ENCODE measurements at places on chromosomes 2 and 18.

DNA sequence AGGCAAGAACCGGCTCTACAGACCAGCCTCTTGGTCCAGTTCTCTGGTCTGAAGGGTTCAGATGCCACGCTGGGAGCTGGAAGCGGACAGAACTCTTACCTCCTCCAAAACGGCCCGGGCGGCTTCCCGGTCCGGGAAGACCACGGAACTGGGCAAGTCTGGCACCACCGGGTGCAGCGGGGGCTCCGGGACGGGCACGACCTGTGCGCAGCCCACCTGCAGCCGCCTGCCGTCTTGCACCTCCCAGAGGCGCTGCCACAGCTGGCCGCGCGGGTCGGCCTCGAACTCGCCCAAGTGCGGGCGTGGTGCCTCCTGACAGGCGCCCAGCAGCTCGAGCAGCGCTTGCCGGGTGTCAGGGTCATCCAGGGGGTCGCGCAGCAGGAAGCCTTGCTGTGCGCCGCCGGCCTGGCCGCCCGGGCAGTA, 773 bp downstream of the CMPK2 start:
- no peak for DNase-seq

- DNase-seq: no peak
Observed at GRCh38 chr18:58392324-58393000, 236.4 kb downstream of the ALPK2 start.

DNA sequence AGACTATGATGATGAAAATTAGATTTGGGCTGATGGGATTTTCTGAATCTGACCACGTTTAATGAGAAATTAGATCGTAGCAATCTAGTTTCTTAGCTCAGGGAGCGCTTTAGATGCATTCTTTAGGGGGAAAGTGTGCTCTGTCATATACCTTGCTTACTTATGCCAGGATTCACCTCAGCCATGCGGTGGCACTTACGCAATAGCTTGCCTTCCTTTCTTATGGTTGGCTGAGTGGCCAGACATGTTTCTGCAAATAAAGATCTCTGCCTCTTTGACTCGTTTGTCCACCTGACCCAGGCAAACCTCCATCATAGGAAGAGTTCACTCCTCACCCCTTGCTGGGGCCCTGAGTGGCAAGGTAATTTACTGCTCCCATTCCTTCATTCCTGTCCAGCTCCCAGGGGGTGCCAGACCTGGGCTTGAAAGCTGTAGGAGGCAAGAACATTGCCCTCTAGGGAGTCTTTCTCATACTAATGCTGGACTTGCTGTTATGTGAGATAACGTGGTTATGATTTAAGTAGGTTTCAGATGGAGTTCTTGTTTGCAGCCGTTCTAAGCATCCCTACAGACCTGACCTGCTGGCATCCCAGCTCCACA, 57.1 kb downstream of the FBLN7 start:
- no peak for DNase-seq

- no peak for DNase-seq
Observed at GRCh38 chr2:147467441-147467840, 377.4 kb upstream of the ACVR2A start.

- no peak for DNase-seq
Observed at GRCh38 chr2:156999661-157000060, 257.8 kb upstream of the GALNT5 start.

DNA sequence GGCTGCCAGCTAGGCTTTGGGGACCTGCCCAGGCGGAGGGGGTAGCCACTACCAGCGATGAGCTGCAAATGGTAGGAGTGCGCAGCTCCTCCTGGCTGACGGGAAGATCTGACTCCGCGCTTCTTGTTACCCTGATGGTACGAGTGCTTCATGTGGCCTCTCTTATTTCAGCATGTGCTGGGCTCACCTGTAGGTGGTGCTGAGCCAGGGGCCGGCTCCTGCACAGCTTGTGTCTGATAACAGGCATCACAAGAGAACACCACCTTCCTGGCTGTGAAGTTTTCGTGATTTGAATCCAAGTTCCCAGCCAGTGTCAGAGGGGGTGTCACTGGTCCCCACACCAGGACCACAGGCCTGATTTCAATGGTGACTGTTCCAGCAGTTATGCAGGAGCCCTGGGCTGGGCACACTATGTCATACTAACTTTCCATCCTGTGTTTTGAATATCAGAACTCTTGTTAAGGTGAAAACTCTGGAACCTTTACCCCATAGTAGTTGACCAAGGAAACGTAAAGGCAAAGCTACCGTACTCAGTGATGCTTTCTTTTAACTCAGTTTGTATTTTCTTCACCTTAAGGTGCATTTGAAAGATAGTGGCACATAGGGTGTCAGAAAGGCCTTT, 28.0 kb downstream of the APCDD1 start:
- DNase-seq: peak; percentile 8

GRCh38 chr18:2559249-2559648, 12.1 kb downstream of the METTL4 start:
- DNase-seq: no peak

GRCh38 chr18:71327441-71327840, 1038.6 kb downstream of the SOCS6 start:
- no peak for DNase-seq

DNA sequence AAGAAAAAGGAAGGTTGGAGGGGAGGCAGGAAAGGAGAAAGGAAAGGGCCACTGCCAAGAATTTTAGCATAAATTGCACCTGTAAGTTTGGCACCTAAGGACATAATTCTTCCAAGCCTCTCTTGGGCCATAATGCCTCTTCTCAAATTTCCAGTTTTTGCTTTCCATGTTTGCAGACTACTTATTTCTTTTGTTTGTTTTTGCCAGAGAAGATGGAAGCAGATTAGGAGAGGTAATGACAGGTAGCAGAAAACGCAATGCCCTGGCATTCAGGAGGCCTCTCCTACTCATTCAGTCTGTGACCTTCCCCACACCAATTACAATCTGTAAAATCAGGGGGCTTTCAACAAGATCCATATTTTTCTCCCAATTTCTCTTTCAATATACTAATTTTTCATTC, 56.8 kb downstream of the MRPL33 start:
- no peak for DNase-seq

GRCh38 chr18:1296237-1296636, 391.6 kb downstream of the ADCYAP1 start:
- no peak for DNase-seq

- no peak for DNase-seq
Observed at GRCh38 chr2:54771166-54771885, 47.9 kb downstream of the EML6 start.
